ENCODE measurements at places on chromosomes 2 and 18. TPM values are rescaled to one million over a fixed set of nuclear protein-coding genes. Genes with fewer than 3 reads are reported as not detected.

The MAPK4 gene
- total RNA-seq: not detected

The LCT gene
- not detected for total RNA-seq

The PMS1 gene
- 27.3 TPM for total RNA-seq

DNA sequence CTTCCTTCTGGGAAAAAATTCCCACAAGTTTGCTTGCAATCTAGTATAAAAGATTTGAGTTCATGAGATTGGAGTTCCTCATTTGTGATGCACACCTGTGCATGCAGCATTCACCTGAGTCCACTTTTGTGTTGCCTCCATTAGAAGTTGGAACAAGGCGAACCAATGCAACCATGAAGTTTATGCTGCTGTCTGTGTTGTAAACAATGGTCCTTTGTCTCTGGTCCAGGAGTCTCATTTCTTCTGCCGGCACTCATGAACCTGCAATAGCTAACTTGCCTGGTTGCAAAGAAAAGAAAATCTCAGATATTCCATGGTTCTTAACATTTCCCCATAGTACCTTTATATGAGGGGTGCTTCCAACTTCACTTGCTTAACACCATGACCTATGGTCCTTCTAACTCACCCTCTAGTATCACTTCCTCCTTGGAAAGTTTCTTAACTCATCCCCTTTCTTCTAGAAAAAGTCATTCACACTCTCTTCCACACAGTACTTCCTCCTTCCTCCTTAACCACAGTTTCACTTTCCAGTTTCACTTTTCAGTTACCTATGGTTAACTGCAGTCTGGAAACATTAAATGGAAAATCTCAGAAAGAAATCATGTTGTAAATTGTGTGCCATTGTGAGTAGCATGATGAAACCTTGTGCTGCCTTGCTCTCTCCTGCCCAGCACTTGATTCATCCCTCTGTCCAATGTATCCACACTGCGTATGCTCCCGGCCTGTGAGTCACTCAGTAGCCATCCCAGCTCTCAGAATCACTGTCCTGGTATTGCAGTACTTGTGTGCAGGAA is 128.8 kb upstream of the TRIB2 start:
- DNase-seq: peak; percentile 89

DNA sequence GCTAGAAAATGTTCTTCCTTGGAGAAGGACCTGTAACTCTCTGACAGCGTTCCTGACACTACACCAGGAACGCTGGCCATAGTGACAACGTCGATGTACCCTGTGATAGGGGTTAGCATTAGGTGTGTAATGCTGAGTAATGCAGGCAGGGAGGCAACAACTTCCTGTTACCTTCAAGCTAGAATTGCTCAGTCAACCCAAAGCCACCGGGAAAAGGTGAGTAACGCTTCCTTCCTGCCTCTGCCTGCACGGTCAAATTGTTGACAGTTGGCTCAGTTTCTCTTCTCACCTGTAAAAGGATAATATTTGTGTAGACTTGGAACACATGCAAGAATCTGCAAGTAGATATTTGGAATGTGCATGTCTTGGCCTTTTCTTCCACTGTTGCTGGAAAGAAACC is 12.7 kb downstream of the FAM110C start:
- no peak for DNase-seq

DNA sequence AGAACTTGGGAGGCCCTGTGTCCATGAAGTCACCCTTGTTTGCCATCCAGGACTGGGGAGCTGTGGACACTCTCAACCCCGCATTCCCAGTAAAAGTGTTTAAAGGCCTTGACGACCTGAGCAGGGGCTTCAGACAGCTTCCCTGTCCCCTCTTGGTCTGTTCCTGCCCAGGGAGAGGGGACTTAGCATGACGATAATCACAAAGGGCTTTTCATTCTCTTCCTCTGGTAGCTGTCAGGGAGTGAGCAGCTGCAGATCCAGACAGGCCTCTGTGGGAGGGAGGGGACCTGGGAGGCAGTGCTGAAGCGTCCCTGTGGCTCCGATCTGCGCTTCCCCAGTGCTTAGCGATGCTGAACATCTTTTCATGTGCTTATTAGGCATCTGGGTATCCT is 77.8 kb upstream of the HS6ST1 start:
- no peak for DNase-seq

GRCh38 chr2:188751816-188752215 is 222.4 kb upstream of the COL3A1 start:
- no peak for DNase-seq

DNA sequence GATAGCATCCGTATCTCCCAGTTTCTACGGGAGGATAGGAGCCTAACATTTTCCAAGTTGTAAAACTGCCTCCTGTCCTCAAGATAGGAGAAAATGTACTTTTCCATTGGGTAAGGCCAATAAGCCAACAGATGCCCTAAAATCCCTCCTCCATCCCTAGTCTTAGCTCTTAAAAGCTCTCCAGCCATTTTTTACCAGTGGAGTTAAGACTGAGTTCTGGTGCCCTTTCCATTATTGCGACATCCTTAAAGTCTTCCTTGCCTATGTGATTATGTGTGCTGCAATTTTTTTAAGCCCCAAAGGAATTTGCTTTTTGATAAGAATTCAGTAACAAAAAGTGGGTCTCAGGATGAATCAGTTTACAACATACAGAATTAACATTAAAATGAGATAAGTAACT is 33.0 kb downstream of the LINC00305 start:
- no peak for DNase-seq

DNA sequence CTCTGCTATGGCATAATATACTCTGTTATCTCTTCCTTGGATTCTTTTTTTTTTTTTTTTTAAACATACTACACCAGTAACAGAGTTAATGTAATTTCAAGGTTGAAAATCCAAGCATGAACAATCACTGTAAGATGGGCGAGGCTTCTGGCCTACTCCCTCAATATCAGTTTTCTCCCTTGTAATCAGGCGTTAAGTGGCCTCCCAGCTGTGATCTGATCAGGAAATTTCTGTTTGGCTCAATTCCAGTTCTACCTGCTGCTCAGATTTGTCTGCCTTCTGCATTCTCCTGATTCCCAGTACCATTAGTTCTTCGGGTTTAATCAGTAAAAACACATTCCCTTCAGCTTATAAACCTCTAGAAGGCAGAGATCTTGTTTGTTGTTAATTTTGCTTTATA is 18.6 kb downstream of the PRKD3 start:
- DNase-seq: no peak

DNA sequence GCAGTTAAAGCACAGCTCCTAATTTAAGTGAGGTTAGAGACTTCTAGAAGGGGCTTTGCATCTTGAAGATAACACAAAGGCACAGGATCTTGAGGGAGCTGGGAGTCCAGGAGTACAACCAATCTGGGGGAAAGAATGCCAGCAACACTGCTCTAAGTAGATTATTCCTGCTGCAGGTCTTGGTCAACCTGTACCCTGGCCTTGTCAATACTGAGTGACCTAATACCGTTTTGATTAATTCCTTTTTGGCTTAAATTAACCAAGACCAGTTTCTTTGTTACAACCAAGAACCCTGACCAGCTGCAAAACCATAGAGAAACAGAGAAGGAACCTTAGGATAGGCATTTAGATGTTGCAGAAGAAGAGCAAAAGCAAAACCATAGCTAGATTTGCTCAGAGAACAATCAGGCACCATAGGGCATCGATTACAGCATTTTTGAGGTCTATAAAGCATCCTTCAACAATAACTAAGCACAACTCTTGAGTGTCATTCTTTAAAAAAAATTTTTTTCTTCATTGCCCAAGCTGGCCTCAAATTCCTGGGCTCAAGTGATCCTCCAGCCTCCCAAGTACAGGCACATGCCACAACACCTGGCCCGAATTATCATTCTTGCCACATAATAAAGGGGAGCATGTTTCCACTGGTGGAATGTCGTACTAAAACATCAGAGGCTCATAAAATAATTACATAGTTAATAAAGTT is 6.3 kb downstream of the STARD7 start:
- DNase-seq: no peak

GRCh38 chr2:171566057-171566456 is 43.8 kb downstream of the CYBRD1 start:
- DNase-seq: no peak

- DNase-seq: peak; percentile 73
Measured at GRCh38 chr2:25324905-25325592, 16.7 kb downstream of the DNMT3A start.

DNA sequence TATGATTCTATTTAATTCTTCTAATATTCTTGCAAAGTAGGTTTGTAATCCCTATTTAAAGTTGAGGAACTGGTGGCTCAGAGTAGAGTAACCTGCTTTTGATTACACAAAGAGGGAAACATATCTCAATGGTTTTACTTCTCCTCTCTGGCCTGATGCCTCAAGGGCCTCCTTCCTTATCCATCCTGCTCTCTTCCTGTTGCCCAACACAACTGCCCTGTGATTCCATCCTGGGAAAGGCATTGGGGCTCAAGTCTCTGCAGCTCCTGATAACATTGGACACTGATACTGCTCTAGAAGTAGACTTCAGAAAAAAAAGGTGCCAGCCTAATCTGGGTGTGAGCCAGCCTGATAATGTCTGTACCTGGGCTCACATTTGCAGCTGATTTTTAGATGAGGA is 75.8 kb downstream of the RDH14 start:
- no peak for DNase-seq

All from RPMI7951 (cell line).